ENCODE measurements at places on chromosomes 2 and 18.

GRCh38 chr2:7025082-7025481 lies 107.9 kb downstream of the RNF144A start:
- no peak for DNase-seq

DNA sequence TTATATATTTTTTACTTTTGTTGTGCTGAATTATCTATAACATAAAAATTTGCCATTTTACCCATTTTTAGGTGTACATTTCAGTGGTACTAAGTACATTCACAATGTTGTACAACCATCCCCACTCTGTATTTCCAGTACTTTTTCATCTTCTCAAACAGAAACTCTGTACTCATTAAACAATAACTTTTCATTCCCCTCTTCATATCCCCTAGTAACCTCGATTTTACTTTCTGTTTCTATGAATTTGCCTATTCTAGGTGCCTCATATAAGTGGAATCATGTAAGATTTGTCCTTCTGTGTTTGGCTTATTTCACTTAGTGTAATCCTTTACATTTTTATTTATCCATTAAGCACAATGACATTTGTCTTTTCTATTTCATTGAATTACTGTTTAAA lies 51.3 kb downstream of the GTF2A1L start:
- DNase-seq = no peak

GRCh38 chr2:18309188-18309587 lies 251.3 kb downstream of the RDH14 start:
- DNase-seq = no peak

GRCh38 chr18:55500316-55501086 lies 87.5 kb downstream of the TCF4 start:
- DNase-seq = no peak

DNA sequence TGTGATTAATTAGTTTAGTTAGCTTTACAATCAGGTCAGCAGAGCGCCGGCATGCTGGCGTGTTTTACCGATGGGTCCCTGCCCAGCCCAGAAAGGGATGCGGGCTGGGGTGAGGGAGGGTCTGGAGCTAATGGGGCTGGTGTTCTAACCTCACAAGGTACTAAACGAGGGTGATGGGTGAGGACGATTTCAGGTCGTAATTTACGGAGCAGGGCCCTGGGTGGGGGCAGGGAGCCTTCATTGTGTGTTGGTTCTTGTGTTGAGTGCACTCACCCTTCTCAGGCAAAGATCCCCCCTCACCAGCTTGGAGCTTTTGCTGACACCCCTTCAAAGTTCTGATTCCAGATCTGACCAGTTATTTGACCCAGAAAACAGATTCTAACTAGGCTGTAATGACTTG lies 39.5 kb downstream of the PTGR3 start:
- no peak for DNase-seq

DNA sequence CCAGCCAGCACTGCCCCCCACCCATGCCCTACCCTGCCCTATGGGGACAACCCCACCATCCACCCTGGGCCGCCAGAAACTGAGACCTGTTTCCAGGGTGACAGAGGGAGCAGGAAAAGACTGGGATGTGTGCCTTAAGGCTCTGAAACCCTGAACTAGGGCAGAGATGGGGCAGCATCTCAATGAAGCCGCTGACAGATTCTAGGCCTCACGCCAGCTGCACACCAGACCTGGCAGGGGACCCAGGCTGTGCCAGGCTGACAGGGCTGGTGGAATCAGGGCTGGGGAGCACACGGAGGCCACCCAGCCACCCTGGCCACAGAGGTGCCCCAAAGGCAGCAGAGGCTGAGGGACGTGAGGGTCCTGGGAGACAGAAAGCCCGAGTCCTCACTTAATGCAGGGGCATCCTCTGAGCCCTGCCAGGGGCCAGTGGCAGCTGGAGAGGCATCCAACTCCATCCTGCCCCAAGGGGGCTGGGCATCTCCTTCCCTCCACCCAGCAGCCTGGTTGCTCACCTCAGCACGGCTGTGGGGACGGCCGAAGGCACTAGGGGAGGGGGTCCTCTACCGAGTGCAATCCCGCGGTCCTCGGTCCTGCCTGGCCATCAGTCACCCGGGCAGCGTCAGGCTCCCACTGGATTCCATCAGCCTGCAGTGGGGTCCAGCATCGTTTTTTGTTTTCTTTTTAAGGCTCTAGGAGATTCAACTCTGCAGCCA lies 169.2 kb downstream of the ZFP36L2 start:
- DNase-seq = no peak

- no peak for DNase-seq
Observed at GRCh38 chr18:74392323-74392722, 64.8 kb downstream of the DIPK1C start.

- no peak for DNase-seq
Observed at GRCh38 chr2:241063587-241063986, 38.5 kb downstream of the MTERF4 start.

DNA sequence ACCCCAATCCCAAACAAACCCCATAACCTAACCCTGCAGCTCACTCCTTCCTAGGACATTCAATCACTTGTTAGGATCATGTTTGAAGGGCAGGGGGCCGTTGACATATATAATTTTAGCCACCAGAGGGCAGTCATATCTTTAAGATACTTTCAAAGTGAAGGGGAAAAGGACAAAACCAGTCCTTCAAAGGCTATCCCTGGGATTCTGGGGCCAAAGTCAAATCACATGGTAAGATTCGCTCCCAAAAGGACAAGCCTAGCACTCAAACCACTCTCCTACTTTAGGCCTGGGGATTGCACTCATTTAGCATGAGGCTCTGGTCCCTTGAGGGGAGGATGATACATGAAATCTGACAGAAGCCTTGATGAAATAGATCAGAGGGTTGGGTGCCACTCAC lies 44.6 kb downstream of the HAUS1 start:
- DNase-seq = peak; percentile 39

- DNase-seq = no peak
Observed at GRCh38 chr2:168029071-168029470, 218.3 kb downstream of the STK39 start.

DNA sequence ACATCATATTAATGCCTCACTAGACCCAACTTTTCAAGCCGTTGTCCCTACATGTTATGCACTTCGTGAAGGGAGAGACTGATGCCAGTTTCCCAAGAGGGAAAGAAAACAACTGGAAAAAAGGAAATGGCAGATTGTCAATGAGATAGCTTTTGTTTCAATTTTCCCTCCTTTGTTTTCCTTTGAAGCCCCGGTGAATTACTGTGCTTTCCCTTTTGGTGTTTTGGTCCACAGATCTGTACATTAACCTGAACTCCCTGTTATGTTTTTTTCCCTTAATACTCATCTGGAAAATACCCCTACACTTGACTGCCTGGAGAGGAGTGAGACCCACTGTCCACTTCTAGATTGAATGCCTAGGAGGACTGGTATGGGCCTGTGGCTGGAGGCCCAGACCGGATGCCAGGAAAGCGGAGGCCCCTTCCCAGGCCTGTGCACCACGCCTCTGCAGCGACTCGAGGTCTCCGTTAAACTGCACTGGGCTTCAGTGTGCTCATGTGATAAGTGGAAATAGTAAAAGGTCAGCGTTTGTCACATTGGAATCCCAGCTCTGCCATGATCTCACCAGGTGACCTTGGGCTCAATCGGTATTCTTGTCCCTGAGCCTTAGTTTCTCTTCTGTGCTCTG lies 106.4 kb downstream of the GATA6 start:
- no peak for DNase-seq

- no peak for DNase-seq
Observed at GRCh38 chr2:230008708-230009066, 60.0 kb downstream of the SLC16A14 start.

DNA sequence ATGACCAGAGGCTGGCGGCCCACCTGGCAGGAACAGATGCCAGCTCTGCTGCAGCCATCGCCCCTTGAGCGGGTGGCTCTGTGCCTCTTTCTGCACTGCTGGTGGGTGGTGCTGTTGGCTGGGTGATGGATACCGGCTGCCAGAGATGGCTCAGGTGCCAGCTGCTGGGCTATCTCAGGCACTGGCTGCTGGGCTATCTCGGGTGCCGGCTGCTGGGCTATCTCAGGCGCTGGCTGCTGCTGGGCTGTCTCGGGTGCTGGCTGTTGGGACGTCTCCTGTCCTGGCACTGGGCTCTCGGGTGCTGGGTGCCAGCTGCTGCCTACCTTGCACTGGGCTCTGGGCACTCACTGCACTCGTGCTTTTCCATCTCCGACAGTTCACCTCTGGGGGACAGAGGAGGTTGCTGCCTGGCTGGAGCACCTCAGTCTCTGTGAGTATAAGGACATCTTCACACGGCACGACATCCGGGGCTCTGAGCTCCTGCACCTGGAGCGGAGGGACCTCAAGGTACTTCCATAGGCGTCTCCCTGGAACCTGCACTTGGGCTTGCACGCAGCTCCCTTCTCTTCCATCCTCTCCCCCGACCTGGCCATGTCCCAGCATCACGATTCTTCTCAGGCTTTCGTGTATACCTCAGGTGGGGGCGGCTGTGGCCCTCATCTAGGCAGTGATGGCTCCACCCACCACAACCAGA lies 98.4 kb downstream of the USP40 start:
- DNase-seq = no peak

DNA sequence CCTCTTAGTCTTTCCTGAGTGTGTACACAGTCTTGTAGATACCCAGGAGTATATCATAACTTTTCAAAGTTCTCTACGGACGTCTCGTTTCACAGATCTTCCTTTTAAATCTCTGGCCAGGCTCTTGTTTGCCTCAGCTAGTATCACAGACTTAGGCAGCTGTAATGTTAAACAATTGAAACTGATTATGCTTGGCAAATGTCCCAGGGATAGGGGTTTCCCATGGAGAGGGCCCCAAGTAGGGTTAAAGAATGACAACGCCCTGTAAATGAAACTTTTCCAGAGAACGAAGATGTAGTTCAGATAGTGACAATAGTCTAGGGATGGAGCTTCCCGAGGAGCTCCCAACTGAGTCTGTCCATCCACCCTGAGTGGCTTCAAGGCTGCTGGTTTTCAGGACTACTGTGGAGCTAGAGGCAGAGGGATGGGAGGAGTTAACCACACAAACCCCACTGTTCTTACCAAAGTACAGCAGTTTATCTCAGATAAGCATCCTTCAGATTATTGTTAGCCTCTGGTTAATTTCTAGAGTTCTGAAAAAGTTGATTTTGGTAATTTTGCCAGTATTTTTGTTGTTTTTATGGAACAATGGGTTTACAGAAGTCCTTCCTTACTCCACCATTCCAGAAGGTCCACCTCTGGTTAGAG lies 9.1 kb downstream of the NEURL3 start:
- DNase-seq = no peak

DNA sequence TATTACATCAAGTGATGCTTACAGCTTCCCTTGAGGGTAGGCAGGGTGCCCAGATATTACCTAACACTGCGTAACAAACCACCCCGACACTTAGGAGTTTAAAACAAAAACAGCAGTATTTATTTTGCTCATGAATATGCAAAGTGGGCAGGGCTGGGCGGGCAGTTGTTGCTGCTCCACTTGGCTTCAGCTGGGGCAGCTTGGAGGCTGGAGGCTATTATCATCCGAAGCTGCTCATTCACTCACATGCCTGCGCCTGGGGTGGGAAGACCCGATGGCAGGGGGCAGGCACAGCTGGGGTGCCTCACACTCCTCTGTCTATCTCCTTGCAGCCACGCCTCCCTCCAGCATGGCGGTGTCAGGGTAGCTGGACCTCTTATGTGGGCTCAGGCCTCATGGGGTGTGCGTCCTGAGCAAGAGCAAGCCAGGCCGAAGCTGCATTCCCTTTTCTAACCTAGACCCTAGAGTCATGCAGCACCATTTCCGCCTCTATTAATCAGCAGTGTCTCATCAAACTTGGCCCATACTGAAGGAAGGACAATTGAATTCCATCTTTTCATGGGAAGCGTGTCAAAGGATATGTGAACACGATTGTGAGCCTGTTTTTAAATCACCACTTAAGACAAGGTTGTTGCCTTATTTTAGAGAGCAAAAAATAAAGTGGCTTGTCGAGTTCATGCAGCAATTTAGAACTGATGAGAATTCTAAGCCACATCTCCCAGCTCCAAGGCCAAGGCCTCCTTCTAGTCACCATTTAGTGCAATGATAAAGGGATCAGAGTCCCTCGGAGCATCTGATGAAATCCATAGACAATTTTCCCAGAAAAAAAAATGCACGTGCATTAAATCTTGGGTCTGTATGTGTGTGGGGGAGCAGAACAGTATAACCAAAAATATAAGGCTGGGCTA lies 54.9 kb downstream of the SDC1 start:
- DNase-seq = no peak

- DNase-seq = no peak
Observed at GRCh38 chr18:7822435-7823331, 255.6 kb downstream of the PTPRM start.
